Stimulated activated CD8-positive, alpha-beta memory T cell treated with anti-CD3 and anti-CD28 coated beads, Interleukin-7, amount 100 ng/mL, for 1 hour (primary cell): ENCODE measurements at places on chromosomes 5 and 9.

DNA sequence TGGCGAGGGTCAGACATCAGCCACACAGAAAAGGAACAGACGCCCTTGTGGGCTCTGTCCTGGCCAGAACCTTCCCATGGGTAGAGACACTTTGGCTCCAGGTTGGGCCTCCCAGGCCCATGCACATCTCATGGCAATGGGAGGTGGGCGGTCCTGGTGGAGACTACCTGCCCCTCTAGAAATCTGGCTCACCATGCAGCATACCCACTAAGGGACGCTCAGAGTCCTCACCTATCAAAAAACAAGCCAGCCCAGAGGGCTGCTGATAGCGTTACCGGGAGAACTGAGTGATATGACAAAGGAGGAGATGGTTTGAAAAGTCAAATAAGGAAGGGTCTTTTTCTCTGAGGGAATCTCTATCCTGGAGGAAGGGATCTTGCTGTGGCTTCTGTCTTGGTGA is 62.1 kb downstream of the C5orf15 start:
- DNase-seq, result no peak

DNA sequence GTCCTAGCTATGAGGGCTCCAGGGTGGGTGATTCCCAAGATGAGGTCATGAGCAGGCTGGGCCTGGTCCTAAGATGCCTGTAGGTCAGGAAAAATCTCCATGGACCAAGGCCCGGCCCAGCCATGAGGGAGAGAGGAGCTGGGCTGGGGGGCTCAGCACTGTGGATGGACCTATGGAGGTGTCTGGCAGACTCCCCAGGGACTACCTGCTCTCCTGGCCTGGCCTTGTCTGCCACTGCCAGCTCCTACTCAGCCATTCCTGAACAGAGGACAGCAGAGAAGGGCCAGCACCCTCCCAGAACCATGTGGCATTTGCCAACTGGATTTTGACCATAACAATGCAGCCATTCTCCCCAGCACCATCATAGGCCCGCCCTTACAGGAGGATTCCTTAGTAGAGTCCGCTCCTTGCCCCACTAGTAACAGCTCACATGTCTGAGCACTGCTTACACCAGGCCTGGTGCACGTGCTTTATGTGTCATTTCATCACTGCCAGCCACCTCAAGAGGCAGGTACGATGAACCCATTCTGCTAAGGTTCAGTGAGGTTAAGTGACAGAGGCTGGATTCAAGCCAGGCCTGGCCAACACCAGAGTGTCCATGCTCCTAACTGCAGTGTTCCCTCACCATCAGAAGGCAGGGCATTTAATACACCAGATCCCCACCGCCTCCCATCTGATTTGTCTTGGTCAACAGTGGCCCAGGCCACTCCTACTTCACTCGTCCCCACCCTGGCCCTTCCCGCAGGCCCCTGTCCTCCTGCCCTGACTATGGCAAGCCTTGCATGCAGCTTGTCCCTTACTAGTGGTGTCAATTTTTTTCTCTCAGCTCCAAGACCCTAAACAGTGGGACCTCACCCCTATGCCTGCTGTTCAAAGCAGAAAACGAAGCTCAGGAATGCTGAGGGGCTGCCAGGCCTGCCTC is 669 bp downstream of the IL13 start:
- DNase-seq, result no peak

GRCh38 chr5:16412556-16412955 is 53.0 kb downstream of the ZNF622 start:
- no peak for DNase-seq

DNA sequence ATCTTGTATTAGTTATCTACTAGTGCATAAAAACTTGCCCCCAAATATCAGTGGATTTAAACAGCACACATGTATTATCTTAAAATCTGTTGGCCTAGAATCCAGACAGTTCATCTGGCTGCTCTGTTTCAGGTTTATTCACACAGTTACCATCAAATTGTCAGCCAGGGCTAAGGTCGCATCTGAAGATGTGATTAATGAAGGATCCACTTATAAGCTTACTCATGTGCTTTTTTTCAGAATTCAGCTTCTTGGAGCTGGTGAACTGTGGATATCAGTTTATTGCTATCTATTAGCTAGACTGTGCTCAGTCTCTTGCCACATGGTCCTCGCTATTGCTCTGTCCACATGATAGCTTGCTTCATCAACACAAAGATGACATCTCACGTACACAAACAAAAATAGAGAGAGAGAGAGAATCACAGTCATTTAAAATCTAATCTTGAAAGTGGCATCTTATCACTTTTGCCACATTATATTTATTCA is 81.5 kb downstream of the PRDM9 start:
- no peak for DNase-seq

DNA sequence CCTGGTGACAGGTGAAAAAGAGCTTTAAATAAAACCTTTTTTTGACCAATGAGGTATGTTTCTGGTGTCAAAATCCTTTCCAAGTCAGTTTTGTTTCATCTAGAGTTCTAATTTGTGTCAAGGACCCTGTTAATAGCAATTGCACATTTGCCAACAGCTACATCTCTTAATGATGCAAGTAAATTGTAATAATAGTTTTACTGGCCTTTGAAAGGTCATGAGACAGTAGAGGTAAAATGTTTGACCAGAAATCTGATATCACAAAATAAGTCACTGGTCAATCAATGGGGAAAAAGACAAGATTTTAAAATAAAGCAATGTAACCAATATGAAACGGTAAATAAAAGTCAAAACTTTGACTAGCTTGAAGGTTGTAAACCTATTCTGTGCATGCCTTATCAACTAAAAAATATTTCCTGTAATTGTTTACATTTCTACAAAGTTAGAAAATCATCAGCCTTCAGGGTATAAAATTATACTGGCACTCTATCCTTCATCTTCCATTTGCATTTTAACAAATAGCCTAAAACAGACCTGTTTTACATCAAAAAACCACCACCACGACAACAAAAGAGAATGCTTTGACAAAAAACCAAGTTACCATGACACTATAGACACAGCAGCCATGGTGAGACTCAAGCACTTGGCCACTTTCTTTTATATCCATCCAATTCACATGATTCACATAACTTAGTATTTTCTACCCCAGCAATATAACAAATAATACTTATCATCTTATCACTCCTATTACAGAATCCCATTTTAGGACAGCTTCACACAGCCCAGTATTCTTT is 3.0 kb downstream of the NADK2 start:
- no peak for DNase-seq

DNA sequence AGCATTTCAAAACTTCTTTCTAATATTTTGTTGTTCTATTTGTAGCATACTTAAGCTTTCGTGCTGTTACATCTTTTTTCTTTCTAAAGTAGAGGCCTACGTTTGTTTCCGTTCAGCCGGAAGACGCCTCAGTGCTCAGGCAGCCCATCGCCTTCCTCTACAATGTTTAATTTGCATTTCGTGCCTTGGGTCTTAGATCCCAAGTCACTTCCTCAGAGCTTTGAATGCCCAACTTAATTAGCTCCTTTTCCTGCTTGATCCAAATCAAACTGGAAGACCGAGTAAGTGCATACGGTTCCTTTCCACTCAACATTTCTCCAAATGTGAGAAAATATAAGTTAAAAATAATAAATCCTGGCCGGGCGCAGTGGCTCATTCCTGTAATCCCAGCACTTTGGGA is 43.2 kb downstream of the MRPL36 start:
- DNase-seq, result no peak

DNA sequence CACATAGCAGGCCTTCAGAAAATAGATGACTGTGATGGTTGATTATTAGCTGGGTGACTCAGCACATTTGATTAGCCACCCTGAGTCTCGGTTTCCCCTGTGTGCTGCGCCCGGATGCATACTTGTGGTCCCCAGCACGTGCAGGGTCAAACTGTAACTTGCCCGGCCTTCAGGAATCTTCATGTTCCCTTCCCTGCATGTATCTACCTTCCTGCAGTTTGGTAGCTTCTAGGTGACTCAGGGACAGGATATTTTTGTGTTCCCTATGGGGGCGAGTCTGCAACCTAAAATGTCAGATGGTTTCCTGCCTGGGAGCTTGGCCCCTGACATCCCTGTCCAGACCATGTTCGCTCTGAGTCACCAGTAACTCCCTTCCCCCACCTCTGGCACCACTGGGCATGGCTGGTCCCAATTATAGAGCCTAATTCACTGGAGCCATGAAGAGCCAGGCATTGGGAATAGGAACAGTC is 13.2 kb downstream of the PTGS1 start:
- DNase-seq, result no peak

GRCh38 chr5:95989283-95990048 is 27.8 kb upstream of the ELL2 start:
- DNase-seq, result no peak

- no peak for DNase-seq
These were observed 563 bp upstream of the FGF10 start for GRCh38 chr5:44389823-44390143.

DNA sequence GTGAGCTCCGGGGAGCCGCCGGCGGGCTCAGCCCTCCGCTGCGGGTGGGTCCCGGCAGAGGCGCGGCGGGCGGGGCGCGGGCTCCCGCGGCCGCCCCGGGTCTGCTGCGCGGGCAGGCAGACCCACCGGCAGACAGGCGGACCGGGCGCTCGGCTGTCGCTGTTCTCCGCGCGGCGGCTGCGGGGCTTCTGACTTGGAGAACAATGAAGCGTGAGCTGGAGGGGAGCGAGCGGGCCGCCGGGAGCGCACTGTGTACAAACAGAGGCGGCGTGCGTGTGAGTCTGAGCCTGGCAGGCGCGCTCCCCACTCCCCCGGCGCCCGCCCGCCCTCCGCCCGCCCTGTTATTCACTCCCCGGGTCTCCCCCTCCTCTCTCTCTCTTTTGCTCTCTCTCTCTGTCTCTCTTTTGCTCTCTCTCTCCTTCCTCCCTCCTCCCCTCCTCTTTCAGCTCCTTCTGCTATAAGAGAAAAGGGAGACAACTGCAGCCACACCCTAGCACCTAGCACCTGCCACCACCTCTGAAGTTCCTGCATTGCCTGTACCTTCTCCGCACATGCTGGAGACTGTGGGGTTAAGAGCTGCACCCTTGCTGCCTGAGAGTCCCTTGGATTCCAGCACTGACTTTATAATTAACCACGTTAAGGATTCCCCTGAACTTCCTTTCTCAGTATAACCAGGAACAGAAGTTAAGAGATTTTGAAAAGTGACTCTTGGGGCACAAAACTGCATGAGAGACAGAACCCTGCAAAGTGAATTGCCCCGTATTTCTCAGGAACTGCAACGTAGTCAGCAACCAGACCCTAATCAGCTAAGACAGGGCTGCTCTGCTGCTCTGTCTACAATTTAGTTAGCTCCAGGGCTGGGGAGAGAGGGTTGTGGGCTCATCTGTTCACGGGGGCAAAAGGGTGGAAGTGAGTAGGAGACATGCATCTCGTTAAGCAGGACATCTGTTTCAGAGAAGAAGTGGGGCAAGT is at the start of gene EDIL3:
EDIL3 (minus strand) TSS at position 277 of the 972 bp plus-strand sequence. CDS start 506 bp downstream, outside the sequence.
- DNase-seq, result no peak

DNA sequence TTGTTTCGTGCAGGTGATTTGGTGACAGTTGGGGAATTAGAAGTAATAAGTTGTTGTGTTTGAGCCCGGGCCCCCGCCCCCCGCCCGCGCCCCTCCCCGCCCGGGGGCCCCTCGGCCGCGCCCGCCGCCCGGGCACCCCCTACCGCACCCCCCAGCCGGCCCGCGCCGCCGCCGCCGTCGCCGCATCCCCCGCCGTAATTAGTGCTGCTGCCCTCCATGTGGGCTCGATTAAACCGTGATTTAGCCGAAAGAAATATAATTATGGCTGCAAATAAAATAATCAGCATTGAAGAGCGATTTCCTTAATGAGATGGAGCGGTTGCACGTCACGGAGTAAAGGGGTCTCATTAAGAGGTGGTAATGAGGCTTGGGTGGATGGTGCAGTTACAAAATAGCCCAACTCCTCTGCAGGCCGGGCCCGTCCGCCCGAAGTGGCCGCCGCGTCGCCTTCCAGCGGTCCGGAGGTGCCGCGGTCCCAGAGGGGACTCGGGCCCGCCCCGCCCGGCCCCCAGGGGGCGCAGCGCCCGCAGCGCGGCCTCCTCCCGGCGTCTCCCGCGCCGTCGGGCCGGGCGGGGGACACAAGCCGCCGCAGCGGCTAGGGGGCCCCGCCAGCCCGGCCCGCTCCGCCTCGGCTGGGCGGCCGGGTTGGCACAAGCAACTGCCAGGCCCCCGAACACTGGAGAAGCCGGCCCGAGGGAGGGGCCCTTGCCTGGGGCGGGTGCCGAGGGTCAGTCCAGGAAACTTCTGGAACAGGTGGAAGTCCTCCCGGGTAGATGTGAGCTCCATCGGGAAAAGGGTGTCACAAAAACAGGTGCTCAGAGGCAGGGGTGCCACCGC is 6.9 kb upstream of the OTP start:
- DNase-seq, result no peak

DNA sequence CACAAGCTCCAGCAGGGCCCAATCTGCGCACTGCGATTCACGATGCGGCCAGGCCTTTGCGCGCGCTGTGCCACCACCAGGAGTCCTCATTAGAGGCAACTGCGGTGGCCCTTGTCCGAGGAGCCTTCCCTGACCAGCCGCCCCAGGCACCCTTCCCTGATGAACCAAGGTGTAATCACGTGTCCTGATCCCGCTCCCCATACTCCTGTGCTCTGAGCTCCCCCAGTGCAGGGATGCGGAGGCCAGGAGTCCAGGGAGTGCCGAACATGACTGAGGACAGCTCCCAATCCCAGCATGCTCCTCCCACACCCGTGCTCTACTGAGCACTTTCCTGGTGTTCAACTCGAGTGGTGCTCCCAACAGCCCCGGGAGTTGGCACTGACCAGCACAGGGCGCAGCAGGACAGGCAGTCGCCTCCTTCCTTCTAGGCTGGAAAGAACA is 134.8 kb downstream of the ZNF354C start:
- DNase-seq, result no peak

DNA sequence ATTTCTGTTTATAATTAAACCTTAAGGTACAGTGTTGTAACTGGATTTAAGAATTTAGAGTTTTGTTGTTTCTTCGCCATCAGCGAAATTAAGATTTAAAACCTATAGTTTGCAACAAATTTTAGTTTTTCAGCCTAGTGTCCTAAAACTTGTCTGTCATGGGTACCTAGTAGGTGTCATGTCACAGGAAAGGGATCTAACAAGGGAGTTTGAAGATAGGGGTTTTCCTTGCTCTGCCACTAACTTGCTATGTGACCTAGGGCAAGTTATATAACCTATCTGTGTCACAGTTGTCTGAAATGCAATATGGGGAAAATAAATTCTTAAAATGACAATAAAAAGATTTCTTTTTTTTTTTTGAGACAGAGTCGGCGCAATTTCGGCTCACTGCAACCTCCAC is 9.2 kb upstream of the ABL1 start:
- no peak for DNase-seq

DNA sequence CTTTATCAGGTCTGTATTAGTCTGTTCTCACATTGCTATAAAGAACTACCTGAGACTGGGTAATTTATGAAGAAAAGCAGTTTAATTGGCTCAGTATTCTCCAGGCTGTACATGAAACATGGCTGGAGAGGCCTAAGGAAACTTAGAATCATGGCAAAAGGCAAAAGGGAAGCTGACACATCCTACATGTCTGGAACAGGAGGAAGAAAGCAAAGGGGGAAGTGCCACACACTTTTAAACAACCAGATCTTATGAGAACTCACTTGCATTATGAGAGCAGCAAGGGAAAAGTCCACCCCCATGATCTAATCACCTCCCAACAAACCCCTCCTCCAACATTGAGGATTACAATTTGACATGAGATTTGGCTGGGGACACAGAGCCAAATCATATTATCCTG is 132.1 kb downstream of the PCSK1 start:
- no peak for DNase-seq
